ENCODE measurements at places on chromosomes 6 and 20.
A peak's percentile ranks its signal among the peaks of the same experiment; 100 is the strongest.

DNA sequence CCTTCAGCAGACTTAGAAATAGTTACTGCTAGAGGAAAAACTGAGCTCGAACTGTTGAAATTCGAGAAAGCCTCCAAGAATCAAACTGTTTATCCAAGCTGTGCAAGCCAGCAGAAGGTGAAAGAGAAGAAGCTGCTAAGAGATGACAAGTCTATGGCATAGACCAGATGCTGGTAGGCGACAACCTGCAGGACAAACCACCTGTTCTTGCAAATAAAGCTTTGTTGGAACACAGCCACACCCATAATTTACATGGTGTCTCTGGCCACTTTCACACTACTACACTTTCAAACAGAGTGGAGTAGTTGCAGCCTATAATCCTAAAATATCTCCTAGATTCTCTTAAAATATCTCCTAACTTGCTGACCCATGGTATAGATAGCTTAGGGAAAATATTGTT, 33.3 kb downstream of the TNFRSF21 start:
- no peak for DNase-seq

DNA sequence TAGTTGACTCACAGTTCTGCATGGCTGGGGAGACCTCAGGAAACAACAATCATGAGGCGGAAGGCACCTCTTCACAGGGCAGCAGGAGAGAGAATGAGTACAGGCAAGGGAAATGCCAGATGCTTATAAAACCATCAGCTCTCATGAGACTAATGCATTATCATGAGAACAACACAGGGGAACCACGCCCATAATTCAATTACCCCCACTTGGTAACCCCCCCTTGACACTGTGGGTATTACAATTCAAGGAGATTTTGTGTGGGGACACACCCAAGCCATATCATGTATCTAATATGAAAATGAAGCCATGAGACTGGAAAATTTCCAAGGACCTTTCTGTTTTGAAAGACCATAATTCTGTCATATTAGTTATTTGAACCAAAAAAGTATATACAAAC, 342.4 kb upstream of the PLCB4 start:
- DNase-seq: no peak

- DNase-seq: no peak
Measured at GRCh38 chr20:38193586-38194105, 28.6 kb upstream of the TGM2 start.

GRCh38 chr6:144334150-144334708, 49.1 kb downstream of the UTRN start:
- DNase-seq: peak; percentile 68

- no peak for DNase-seq
Measured at GRCh38 chr20:58612121-58612691, 38.9 kb upstream of the STX16 start.

GRCh38 chr20:46639587-46639986, 11.7 kb downstream of the SLC13A3 start:
- no peak for DNase-seq

GRCh38 chr6:143333081-143333480, 117.4 kb downstream of the ADAT2 start:
- DNase-seq: no peak

DNA sequence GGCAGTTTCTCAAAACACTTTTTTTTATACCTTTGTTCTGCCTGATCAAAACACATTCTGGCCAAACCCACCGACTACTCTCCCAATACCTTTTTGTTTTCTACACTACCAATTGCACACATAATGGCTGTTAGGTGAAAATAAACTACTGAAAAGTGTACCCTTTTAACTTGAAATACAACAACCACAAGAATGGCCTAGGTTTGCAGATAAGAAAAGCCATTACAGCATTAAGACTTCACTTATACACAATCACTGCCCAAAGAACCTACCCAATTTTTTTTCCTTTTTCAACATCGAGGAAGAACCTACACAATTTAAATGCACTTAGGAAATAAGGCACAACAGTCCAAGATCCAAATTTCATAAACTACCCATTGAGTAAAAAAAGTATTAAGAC, 1.8 kb downstream of the SEC63 start:
- no peak for DNase-seq

DNA sequence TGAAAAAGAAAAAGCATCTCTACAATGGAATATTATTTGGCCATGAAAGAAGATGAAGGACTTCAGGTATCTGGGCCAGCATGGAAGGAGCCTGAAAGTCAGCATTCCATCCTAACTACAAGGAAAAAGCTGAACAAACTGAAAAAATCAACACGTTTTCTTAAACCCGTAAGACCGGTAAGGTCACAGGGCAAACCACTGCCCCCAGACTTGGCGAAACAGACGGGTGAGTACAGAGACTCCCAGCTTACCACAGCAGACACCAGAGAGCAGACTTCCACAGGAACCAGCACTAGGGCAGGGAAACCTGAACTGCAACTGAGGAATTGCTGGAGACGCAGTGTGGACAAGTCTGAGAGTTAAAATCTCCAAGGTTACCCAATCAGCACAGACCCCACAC, 31.4 kb downstream of the BEND3 start:
- DNase-seq: no peak

GRCh38 chr6:22699151-22699550, 129.8 kb downstream of the HDGFL1 start:
- no peak for DNase-seq

GRCh38 chr20:5191829-5192569, 65.2 kb downstream of the CDS2 start:
- DNase-seq: peak; percentile 12

DNA sequence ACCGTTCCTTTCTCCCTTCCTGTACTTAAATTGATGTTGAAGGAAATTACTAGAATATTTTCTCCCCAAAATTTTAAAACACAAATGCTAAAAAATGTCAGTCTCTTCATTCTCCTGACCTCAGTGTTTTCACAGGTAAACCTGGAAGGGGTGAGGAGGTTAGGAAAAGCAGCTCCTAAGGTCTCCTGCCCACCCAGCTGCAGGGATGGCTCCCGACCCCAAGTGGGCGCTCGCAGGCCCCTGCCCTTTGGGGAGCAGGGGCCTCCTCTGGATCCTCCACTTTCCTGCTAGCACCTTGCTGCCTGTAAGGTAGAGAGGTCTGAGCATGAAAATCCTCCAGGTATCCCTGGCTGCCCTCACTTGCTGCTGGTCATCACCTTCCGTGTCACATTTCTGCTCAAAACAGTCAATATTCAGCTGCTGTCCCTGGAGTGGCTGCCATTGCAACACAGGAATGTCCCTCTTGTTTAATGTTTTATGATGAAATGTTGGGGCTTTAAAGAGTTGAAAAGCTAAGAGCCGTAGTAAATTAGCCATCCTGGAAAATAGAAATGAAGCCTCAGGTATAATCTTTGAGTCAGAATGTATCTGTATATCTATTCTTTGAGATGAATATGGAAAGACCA, 10.9 kb upstream of the HSP90AB1 start:
- DNase-seq: no peak

DNA sequence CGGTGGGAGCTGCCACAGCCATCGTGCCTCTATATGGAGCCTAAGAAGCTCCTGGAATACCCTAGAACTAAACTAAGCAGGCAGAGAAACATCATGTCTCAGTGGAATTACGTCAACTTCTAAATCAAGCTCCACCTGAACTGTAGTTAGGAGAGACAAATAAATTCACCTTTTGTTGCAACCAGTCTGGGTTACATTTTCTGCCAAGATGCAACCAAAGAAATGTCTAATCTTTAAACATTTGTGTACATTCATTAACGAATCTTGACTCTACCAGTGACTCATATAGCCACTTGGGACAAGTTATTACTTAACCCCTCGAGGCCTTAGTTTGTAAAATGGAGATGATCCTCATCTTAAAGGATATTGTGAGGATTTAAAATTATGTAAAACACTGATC, 8.9 kb downstream of the PTPRK start:
- DNase-seq: no peak

DNA sequence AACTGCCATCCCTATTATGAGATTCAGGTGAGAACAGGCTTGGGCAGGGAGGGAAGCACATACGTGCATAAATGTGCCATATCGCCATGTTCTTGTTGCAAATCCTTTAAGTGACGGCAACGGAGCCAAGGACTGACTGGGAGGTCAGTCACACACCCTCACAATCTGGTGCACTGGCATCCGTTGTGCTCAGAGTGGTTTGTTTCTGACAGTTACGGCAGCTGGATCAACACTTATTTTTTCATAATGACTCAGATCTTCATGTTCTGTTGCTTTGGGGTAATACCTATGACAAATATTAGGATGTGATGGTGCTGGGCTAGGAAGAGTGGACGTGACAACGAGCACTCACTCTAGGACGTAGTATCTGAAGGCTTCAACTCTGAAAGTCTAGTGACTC, 56.2 kb upstream of the PREP start:
- no peak for DNase-seq

GRCh38 chr20:62161347-62161746, 17.8 kb downstream of the SS18L1 start:
- no peak for DNase-seq

GRCh38 chr6:73644941-73645591, 8.7 kb downstream of the SLC17A5 start:
- DNase-seq: no peak

DNA sequence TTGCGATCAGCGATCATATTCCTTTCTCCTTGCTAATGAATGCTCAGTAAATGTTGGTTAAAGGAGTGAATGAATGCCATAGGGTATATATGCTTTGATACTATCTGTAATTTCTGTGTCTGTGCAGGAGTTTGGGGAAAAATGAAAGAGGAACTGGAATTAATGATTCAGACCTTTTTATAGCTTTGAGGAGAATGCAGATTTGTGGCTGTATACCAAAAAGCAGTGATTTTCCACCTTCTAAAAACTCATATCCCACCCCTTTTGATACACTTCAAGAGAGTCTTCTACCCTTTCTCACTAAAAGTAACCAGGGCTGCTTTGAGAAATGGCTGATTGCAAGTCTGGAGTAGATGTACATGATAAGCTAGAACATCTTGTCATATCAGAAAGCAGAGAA, 26.6 kb upstream of the SUMO4 start:
- no peak for DNase-seq

DNA sequence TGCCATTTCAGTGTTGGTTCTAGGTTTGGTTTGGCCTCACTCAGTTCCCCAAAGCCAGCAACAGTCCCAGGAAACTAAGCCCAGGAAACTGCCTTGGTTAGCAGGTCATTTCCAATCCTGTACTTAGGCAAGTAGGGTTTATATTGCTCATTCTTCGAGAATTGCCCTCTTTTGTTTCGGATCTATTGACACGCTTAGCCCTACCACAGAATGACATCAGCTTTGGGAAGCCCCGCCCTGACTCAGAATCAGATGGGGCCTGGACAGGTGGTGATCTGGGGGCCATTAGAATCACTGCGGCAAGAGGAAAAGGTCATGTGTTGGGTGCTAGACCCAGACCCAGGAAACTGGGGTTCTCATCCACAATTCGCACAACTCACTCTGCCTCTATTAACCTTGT, 578.2 kb downstream of the QKI start:
- no peak for DNase-seq

DNA sequence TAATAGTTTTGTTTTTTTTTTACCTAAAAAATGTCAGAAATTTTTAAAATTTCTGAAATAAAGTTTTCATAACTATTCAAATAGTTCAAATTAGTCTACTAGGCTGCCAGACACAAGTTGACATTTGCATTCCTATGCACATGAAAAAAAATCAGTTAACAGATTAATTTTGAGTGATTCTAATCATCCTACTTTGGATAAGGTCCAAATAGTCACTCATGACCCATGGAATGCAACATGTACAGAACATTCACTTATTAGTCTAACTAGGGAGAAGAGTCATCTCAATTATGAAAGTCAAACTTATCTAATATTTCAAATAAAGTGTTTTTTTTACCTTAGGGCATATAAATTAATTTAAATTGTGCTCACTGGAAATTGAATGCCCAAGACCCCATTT, 390.2 kb downstream of the EPM2A start:
- DNase-seq: no peak

- DNase-seq: no peak
Measured at GRCh38 chr6:136235233-136235564, 14.9 kb downstream of the MTFR2 start.

Measured in T-helper 2 cell treated with Interferon-gamma antibody and Interleukin-4, amounts not matched to agents 5 μg/mL and 100 μg/mL, for 36 hours (primary cell).